Bronchial epithelial cell (primary cell): ENCODE measurements at places on chromosomes 7 and 10.

DNA sequence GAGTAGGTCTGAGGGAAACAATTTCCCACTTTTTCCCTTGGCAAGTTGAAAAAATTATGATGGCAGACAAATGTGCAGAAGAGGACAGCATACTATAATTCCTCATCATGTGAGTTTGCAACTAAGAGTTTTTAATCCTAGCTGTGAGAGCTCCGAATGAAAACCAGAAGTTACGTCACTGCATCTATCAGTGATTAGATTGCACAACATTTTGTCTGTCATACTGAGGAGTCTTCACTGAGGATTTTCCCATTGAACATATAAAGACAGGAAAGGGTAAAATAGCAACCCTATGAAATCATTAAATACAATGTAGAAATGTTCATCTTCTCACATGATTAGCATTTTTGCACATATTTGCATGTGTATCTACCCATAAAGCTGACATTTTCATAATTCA, 45.8 kb downstream of the ZNF736 start:
- no peak for DNase-seq

GRCh38 chr7:101560856-101561255, 68.2 kb downstream of the MYL10 start:
- no peak for DNase-seq

- no peak for DNase-seq
Observed at GRCh38 chr10:54710918-54711317, 90.1 kb downstream of the PCDH15 start.

- no peak for DNase-seq
Observed at GRCh38 chr10:31000867-31001266, 30.8 kb downstream of the ZNF438 start.

DNA sequence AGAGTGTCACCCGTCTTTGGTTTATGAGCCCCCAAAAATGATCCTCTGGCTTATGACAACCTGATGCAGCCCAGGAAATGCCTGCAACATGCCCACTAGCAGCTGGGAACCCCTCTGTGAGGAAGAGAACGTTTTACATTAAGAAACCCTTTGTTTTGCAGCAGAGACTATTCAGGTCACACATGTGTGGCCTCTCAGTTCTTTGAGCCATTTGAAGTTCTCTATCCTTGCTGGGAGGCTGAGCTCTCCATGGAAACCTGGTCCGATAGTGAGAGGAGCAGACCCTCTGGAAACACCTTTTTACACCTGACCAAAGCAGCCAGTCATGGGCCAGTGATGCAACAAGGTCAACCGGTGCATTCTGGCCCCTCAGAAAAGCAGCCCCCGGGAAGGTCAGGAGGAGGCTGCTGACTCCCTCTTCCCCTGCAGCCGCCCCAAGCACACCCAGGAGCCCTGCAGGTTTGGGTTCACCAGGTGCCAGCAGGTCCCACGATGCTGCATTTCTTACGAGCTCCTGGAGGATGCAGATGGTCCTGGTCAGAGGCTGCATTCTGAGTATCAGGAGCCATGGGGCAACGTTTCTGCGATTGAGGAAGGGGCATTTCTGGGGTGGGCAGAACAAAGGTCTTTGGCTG, 134.3 kb downstream of the ZMYND11 start:
- DNase-seq, result no peak

- DNase-seq, result no peak
Observed at GRCh38 chr10:129191797-129192196, 275.2 kb upstream of the MGMT start.

- no peak for DNase-seq
Observed at GRCh38 chr7:24885305-24885704, 94.7 kb downstream of the OSBPL3 start.
